Left ventricle myocardium inferior (tissue), 1 donor: ENCODE measurements at places on chromosomes 4 and X. TPM values are rescaled to one million over a fixed set of nuclear protein-coding genes. Genes with fewer than 3 reads are reported as not detected.

- H3K36me3 ChIP-seq = no peaks in the 10 kb centered on the region
- no peaks in the 10 kb centered on the region for H3K4me1 ChIP-seq
- DNase-seq = no peak
- H3K27me3 ChIP-seq = peaks cover 21% of the 10 kb centered on the region
- no peak overlapping the region for H3K27ac ChIP-seq
- H3K4me3 ChIP-seq = no peak overlapping the region
Observed at GRCh38 chr4:9764155-9764696, 17.2 kb upstream of the DRD5 start.

Gene HADH
- total RNA-seq = 238 TPM

Gene GALNTL6
- total RNA-seq = not detected

Gene TLR2
- total RNA-seq = 2.8 TPM
